Endothelial cell of umbilical vein (primary cell): ENCODE measurements at places on chromosomes 12 and 14. TPM values are rescaled to one million over a fixed set of nuclear protein-coding genes. Genes with fewer than 3 reads are reported as not detected.

- DNase-seq, result peak; percentile 7
Measured at GRCh38 chr14:28303248-28303647, 463.3 kb upstream of the FOXG1 start.

DNA sequence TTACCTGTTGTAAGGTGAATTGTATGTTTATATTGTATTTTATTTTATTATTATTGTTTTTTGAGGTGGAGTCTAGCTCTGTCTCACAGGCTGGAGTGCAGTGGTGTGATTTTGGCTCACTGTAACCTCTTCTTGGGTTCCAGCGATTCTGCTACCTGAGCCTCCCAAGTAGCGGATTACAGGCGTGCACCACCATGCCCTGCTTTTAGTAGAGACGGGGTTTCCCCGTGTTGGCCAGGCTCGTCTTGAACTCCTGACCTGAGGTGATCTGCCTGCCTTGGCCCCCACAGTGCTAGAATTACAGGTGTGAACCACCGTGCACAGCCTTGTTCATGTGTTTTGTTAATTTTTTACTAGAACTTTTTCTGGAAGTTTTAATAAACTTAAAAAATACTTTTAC is 3.8 kb downstream of the ATF7IP start:
- no peak for DNase-seq

DNA sequence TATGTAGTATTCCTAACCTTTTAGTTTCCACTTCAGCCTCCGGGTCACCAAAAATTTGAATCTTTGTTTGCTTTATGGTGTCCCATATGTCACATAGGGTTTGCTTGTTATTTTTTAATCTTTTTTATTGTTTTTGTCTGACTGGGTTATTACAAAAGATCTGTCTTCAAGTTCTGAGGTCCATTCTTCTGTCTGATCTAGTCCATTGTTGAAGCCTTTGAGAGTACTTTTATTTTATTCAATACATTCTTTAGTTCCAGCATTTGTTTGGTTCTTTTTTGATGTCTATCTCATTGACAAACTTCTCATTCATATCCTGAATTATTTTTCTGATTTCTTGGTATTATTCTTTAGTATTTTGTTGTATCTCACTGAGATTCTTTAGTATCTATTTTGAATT is 99.8 kb downstream of the GPR65 start:
- DNase-seq, result no peak

GRCh38 chr14:60165547-60165876 is 314 bp upstream of the DHRS7 start:
- no peak for DNase-seq

DNA sequence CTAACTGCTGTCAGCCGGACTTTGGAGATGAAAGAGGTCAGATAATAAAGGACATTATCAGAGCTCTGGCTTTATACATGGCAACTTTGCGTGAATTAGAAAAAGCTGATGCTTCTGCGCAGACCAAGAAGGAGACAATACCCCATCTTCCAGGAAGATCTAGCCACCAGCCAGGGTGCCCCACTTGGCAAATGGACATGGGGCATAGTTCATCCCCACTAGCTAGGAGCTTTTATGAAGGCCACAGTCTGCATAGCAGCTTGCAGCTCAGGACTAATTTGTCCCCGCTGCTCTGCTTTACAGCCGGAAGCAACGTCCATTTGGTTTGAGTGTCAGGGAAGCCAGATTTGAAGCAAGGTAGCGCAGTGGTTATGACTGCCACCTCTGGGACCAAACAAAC is 101.0 kb downstream of the TMEM132C start:
- DNase-seq, result no peak

GRCh38 chr14:103862393-103862782 is 15.0 kb upstream of the PPP1R13B start:
- no peak for DNase-seq

- peak; percentile 66 for DNase-seq
Measured at GRCh38 chr12:27969624-27970400, 2.7 kb downstream of the PTHLH start.

The STON2 gene
- not detected in 2 replicates for total RNA-seq

DNA sequence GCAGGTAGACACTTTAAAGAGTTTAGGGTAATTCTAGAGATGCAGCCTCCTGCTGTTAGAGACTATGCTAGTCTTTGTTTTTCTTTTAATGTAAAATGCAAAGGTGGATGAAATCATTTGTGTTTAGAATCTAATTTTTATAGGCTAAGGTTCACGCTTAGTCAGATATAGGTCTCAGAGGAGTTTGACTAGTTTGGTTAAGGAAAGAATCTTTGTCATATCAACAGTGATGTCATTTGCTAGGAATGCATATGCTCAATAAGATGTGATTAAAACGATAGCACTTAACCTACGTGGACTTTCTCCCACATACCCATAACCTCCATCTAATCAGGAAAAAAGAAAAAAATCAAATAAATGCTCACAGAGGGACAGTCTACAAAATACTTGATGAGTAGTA is 859.3 kb upstream of the ATXN7L3B start:
- DNase-seq, result no peak

DNA sequence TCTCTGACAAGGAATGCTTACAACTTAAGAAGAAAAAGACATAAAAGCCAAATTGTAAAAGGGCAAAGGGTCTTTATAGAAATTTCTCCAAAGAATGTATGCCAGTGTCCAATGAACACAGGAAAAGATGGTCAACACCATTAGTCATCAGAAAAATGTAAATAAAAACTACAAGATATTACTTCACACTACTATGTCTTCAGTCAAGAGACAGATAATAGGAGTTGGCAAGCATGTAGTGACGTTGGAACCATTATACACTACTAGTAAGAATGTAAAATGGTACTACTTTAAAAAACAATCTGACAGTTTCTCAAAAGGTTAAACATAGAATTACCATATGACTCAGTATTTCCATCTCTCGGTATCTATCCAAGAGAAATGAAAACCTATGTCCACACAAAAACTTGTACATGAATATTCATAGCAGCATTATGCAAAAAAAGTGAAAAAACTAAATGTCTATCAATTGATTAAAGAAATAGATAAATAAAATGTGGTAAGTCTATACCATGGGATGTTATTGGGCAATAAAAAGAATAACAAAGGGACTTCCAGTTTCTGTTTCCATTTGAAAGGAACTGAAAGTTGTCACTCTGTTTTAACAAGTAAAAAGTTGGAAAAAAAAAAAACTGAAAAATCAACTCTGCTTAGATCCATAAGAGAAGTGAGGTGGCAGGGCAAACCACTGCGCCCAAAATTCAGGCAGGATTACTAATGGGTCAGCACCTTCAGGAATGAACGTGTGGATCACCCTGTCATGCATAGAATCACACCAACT is 69.8 kb downstream of the ALG10B start:
- no peak for DNase-seq

- DNase-seq, result no peak
Measured at GRCh38 chr12:119666226-119666795, 1.6 kb upstream of the PRKAB1 start.

DNA sequence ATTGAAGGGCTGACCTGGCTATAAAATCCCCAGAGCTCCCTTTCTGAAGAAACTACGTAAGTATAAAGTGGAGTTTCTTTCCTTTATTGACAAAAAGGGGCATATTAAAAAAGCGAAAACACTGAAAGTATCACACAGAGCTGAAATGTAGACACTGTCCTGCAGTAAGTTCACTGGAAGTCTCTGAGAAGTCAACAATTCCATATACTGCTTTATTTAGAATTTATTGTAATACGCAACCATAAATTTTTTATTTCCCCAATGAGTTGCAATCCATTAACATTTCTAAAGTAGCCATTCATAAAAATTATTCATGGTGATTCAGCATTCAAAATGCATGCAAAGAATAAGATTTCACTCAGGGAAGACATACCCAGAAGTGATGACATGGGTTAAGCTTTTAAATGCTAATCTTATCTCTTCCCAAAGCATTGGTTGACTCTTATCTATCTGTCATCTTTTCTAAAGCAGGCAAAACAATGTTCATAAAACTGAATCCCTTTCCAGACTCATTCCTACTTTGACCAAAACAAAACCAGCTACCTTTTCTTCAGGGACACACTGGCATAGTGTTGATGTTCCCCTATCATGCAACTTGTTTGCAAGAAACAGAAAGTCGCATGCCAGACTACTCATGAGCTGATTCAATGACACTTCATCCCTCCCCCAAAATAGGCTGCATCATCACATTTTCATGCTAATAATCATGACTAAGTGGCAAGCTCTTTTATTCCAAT is 17.3 kb downstream of the KITLG start:
- DNase-seq, result no peak

- peak; percentile 21 for DNase-seq
Measured at GRCh38 chr12:98955284-98955683, 310.2 kb downstream of the APAF1 start.

DNA sequence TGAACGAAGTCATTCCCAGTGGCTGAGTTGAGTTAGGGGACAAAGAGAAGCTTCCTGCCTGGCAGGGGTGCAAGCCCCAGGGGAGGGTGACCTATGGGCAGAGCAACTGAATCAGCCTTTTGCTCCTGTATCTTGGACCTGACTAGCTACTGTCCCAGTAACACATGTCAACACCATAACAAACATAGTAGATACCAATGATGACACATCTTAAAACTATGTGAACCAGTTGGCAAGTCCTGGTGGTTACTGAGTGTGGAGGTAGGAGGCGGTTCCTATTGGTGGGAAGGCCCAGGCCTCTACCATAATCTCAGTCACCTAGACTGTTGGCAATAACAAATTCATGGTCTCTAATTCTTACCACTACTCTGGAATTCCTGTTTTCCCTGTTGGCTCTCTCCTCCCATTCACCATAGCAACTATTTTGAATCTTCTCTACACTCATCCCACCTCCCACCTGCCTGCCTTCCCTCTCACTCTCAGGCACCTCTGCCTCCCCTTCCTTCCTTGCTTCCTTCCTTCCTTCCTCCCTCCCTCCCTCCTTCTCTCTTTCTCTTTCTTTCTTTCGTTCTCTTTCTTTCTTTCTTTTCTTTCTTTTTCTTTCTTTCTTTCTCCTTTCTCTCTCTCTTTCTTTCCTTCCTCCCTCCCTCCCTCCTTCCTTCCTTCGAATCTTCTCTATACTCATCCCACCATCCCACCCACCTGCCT is 8.1 kb upstream of the P2RX7 start:
- peak; percentile 70 for DNase-seq

DNA sequence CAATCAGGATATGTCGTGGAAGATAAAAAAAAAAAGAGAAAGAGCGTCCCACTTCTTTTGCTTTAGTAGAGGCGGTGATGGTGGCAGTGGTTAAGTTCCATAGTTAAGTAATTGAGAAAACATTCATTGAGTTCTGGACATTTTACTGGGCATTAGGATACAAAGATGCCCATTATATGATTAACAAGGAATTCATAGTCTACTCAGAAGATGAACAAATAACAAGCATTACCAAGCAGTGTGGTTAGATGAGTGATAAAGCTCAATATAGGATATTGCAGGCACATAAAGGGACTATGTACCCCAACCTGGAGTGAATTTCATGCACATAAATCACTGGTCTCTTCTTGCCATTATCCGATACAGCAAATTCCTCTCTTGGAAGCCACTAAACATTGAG is 53.7 kb downstream of the ALG10B start:
- no peak for DNase-seq

DNA sequence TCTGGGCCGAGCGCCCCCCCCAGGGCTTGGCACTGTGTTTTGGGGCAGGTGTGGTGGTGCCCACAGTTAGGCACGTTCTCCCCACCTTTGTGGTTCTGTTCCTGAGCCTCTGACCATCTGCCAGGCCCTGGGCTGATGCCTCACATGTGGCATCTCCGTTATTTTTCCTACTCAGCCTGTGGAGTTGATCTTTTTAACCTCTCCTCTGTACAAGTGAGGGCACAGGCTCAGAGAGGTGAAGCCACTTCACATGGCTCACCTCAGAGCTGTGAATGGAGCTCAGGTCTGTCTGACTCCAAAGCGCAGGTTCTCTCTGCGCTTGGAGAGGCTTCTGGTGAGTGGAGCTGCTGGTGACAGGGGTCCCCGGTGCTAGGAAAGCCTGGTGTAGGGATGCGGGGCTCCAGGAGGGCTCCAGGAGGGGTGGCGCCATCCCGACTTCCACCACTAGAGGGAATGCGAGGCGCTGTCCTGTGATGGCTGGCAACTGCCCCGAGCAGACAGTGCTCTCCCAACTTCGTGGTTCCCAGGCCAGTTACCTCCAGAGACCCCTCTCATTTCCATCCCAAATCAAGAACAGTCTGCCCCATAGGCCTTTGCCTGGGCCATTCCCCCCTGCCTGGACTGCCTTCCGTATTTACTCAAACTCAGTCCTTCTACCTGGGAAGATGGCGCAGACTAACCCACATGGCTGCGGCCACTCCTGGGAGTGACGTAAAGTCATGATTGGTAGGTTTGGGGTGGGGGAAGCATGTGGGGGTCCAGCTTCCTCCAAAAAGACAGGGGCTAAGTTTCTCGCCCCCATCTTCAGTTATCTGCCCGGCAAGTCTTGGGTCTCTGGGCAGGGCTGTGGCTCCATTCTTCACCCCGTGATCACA is 9.9 kb downstream of the BCL7A start:
- DNase-seq, result peak; percentile 45

The GLI1 gene
- total RNA-seq, result 0.29 and 1.1 TPM in 2 replicates

The SIX1 gene
- 0.40 and 0.55 TPM in 2 replicates for total RNA-seq

DNA sequence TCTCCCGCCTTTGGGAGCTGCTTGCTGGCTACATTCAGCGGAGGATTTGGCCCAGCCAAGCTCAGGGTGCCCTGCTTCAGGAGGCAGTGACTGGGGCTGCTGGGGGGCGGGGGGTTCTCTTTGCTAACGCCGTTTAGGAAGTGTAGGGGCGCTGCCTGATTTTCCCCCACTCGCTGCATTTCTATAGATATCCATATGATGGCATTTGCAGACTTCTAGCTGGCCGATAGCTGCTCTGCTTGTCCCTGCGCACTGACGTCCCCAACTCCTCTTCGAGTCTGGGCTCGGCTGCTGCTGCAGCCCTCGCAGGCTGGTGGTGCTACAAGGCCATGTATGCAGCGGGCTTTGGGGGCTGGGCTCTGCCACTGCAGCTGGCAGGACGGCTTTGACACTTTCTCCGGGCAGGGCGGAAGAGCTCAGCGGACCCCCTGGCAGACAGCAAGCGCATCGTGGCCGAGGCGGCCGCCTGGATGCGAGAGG is 3.1 kb downstream of the LRFN5 start:
- no peak for DNase-seq

The GDF3 gene
- 4.1 and 5.0 TPM in 2 replicates for total RNA-seq

The AQP6 gene
- total RNA-seq, result not detected in 2 replicates
